Posterior cingulate gyrus (tissue), 11 donors: ENCODE measurements at places on chromosomes 3 and 15.

DNA sequence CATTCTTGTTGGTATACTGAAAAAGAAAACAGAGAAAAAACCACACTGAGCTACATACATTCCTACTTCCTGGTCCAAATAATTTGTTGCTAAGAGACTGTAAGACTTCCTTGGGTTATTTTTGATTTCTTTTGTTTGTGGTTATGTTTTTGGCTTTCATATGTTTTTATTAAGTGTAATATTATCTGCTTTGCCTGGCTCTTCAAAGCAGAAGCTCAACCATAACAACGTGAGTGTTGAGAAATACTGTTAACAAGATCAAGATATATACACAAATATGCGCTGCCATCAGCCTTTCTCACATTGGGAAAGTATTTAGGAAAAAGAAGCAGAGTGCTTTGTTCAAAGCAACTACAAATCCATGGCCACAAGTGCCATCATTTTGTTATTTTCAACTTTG, 556.2 kb upstream of the CBLB start:
- no peak for DNase-seq

DNA sequence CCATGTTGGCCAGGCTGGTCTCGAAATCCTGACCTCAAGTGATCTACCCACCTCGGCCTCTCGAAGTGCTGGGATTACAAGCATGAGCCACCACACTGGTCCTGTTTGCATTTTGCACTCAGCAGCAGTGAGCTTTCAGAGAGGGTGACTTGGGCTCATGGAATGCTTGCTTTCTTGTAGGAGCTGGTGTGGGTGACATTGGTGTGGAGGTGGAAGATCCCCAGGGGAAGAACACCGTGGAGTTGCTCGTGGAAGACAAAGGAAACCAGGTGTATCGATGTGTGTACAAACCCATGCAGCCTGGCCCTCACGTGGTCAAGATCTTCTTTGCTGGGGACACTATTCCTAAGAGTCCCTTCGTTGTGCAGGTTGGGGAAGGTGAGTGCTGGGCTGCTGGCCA, 90.3 kb downstream of the FLNB start:
- no peak for DNase-seq

DNA sequence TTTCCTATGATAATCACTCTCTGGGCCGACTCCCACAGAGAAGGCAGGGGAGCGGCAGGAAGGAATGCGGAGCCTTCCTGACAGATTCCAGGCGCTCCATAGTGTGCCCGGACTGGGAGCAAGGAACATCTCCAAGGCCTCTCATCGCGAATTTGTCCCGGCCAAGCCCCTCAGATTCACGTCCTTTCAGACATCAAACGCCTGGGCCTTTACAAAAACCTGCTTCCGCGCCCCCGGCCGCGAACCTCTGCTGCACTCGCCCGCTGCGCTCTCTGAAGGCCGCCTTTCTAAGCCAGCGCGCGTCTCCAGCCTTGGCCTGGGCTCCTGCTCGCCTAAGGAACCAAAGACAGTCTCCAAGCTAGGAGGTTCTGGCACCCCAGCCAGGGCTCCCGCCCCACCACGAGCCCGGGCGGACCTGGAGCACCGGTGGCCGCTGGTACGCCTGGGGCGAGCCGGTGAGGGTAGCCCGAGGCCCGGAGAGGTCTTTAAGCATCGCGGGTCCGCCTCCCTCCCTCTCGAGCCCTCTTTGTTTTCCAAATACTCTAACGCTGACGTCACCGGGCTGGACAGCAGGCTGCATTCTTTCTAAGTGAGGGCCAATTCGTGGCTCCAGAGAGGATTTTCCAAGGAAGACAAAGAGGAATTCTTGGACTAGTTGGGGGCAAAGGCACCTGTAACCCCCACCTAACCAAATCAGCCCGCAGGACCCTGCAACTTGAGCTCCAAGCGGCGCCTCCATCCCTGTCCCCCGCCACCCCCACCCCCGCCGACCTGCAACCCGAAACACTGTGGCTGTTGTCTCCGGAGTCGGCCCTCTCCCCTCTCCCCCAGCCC, 759 bp downstream of the AMOTL2 start:
- peak; percentile 91 for DNase-seq

- DNase-seq, result peak; percentile 95
These were observed at the start of gene MITF for GRCh38 chr3:69739204-69740102. MITF (plus strand) TSS chr3:69739464; CDS start chr3:69739598, 134 bp downstream.

DNA sequence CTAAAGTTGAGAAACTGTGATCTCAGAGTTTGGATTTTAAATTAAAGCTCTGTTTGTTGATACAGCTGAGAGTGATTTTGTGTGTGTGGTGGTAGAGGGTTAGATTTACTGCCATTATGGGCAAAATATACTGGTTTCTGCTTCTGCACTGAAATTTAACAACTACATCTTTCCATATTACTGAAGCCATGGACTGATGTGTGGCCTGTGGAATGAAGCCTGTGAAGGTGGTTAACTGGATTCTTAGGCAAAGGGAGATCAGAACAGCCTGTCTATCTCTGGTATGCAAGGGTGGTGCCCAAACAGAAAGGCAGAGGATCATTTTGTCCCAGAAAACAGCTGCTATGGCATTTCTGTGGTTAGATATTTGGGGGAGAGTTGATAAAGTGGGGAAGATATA, 297.3 kb upstream of the THBS1 start:
- DNase-seq, result no peak

- DNase-seq, result no peak
These were observed 25.4 kb downstream of the PHLDB2 start for GRCh38 chr3:111884411-111885018.

- DNase-seq, result no peak
These were observed 23.7 kb downstream of the CYP11A1 start for GRCh38 chr15:74343797-74344127.

GRCh38 chr3:100438623-100438974, 37.3 kb downstream of the LNP1 start:
- DNase-seq, result no peak

GRCh38 chr3:13877911-13878280, 2.0 kb downstream of the WNT7A start:
- no peak for DNase-seq

GRCh38 chr3:122091602-122092295, 36.6 kb downstream of the CD86 start:
- no peak for DNase-seq

GRCh38 chr3:2810723-2811122, 299.5 kb downstream of the IL5RA start:
- DNase-seq, result no peak

GRCh38 chr15:21271566-21271965, 168.7 kb downstream of the POTEB3 start:
- DNase-seq, result no peak

DNA sequence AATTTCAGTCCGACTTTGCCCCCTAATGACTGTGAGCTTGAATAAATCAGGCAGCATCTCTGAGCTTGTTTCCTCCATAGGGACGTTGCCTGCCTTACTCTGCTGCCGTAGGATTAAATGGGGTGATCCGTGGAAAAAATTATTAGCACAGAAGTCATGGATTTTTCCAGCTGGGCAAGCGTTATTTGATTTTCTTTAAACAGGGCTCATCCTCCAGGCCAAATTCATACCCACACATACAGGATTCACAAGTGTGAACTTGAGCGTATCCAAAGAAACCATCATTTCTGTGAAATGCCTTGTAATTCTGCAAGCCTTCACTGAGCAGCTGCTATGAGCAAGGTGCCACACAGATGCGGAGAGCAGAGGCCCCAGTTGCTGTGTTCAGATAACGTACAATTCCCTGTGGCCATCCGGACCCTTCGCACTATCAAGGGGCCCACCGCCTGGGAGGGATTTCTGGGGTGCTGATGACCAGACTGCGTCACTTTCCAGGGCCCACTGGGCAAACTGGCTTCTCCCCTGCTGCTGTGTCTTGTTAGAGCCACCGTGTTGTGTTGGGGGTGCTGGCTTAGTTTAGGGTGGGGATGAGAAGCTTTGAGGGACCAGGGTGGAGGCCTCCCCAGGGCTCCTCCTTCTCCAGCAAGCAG, 61.4 kb downstream of the MGLL start:
- DNase-seq, result no peak

- no peak for DNase-seq
These were observed 22.0 kb downstream of the PRR23E start for GRCh38 chr3:127214975-127215374.

GRCh38 chr15:69424748-69425413, 10.7 kb downstream of the KIF23 start:
- no peak for DNase-seq

DNA sequence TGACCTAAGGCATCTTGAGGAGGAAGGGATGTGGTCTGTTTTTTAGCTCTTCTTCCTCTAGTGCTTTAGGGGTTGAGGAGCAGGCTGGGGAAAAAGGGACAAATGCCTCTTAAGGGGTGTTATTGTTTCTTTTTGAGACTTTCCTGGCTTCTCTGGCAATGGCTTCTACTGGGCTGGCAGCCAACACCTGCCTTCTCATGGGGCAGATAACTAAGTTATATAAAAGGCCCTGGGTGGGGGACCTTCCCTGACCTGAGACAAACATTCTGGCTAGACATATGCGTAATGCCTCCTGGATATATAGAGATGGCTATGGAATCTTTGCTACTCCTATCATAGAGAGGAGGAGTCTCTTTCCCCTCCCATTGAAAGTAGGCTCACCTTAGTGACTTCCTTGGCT, 179.2 kb upstream of the PROK2 start:
- no peak for DNase-seq

DNA sequence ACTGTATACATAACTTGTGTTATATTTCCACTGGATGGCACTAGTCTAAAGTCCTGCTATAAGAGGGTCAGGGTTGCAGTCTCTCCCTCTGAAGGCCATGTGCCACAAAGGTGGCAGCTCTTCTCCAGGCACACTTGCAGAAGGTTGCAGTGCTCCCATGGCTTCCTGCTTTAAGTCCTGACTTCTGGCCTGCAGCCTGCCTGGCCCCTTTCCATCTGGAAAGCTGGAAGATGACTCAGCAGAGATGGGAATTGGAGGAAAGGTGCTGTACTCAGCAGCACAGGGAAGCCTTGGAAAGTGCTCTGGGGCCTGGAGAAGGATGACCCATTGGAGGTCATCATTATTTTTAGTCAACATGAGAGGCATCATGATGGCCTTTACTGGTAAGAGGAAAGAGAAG, 40.9 kb upstream of the MRPL3 start:
- DNase-seq, result no peak

- DNase-seq, result no peak
These were observed 18.4 kb upstream of the TOPAZ1 start for GRCh38 chr3:44223299-44223698.

DNA sequence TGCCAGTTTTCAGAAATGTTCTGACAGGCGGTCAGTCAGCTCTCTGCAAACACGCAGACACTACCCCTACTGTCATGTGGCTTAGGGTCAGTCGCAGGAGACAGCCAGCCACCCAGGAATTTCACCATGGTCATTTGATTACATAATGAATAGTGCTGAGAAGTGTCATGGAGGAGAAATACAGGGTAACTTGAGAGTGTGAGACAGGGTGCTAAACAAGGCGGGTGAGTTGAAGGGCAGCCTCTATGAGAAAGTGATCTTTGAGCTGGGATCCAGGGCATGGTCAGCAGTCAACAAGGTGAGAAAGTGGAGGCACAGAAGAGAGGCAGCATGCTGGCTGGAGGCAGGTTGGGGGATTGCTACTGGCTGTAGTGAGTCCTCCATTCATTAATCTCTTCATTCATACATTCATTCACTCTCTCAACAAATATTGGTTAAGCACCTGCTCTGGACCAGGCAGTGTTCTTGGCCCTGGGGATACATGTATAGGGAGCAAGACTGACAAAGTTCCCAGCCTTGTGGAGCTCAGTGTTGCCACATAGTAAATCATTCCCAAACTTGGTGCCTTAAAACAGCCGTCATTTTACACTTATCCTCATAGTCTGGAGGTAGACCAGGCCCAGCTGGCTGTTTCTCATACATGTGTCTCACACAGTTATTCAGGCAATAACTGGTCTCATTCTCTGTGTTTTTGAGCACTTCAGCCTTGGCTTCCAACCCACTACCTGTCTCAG, 14.8 kb downstream of the PXYLP1 start:
- DNase-seq, result no peak
